ENCODE measurements at places on chromosomes 1 and 21.

GRCh38 chr1:246602194-246602593 is 35.9 kb downstream of the CNST start:
- no peak for DNase-seq

DNA sequence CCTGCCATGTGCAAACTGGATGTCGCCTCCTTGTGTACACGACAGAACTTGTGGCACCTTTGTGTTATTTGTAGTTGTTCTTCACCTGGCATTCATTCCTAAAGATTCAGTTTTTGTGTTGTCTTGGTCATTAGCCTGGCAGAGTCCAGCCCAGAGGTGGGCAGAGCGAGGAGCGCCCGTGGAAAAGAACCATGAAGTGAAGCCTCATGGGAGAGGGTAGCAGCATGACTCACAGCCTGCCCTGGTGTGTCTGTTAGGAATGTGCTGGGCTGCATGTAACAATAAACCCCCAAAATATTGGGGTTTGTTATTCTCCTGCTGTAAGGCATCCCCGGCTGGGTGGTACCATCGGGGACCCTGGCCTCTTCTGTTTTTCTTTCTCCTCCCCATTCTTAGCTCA is 124.9 kb upstream of the TMEM51 start:
- DNase-seq: no peak

DNA sequence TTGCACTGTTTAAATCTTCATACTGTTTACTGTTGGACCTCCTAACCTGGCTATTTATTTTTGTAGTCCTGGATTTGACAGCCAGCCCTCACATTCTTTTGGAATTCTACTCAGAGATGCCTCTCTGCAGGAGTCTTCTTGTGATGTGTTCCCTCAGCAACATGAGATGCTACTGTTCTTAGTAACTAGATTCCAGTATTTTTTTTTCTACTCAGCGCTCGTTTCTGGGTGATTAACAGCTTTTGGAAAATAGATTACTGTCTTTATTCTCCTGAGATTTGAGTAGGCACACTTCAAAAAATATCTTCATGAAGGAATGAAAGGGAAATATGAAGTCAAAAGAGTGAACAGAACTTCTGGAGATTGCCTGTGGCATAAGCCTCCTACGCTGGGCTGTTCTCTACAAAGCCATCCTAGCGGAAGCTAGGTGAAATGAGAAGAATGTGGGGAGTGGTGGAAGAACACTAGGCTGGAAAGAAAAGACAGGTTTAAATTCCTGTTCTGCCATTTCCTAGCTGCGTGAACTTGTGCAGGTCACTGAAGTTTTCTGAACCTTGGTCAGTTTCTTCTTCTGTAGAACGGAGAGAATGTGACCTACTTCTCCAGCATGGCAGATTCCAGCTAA is 75.9 kb downstream of the LRRC8C start:
- no peak for DNase-seq

DNA sequence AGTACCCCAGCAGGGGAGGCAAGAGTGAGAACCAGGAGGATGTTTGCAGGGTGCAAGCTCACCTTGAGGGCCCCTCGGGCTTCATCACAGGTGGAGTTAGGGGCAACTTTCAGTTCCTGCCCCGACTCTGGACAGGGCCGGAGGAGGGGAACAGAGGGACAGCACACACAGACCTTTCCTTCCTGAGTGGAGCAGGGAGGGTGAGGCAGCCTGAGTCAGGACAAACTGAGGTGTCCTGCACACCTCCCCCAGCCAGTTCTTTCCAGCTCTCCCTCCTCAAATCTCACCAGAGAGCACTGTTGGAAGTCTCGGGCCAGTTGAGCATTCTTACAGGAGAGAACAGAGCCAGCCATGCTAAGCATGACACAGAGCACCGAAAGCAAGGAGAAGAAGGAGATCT is 1.5 kb downstream of the ENTREP3 start:
- no peak for DNase-seq

GRCh38 chr1:53495633-53496345 is 36.6 kb downstream of the DMRTB1 start:
- no peak for DNase-seq

DNA sequence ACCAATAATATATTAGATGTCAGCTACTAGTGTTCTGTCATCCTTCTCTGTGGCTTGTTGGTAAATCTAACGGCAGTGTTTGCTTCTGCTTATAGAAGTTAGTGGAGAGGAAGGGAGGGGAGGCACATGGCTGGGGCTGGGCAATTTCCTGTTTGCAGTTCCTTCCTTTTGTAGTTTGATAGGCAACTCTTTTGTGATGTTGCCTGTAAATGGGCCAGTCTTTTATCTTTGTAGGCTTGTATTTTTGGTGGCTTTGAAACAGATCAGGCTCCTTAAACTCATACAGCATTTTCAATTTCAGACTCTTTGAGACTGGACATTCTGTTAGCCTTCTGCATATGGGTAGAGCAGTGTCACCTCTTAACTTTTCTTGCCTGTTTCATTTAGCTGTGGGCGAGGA is 48.1 kb downstream of the CDC14A start:
- DNase-seq: peak; percentile 13

- no peak for DNase-seq
Observed at GRCh38 chr1:233045588-233045987, 95.2 kb downstream of the NTPCR start.

- DNase-seq: peak; percentile 33
Observed at GRCh38 chr1:100627054-100627716, 89.2 kb downstream of the GPR88 start.

GRCh38 chr1:116286541-116286971 is 86.5 kb upstream of the ATP1A1 start:
- no peak for DNase-seq

DNA sequence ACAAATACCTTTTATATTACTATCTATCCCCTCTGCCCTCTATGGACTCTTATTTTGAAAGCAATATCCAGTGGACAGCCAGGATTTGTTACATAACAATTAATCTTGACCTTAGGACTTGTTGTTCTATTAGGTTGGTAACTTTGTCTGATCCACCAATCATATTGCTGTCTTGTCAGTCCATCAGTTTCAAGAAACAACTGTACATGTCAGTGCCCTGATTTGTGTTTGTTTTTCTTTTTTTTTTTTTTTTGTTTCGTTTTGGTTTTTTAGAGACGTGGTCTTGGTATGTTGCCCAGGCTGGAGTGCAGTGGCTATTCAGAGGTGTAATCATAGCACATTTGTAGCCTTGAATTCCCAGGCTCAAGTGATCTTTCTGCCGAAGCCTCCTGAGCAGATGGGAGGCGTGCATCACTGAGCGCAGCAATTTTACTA is 1.5 kb upstream of the SCP2 start:
- no peak for DNase-seq

GRCh38 chr21:37146320-37147235 is 73.5 kb downstream of the TTC3 start:
- DNase-seq: no peak

DNA sequence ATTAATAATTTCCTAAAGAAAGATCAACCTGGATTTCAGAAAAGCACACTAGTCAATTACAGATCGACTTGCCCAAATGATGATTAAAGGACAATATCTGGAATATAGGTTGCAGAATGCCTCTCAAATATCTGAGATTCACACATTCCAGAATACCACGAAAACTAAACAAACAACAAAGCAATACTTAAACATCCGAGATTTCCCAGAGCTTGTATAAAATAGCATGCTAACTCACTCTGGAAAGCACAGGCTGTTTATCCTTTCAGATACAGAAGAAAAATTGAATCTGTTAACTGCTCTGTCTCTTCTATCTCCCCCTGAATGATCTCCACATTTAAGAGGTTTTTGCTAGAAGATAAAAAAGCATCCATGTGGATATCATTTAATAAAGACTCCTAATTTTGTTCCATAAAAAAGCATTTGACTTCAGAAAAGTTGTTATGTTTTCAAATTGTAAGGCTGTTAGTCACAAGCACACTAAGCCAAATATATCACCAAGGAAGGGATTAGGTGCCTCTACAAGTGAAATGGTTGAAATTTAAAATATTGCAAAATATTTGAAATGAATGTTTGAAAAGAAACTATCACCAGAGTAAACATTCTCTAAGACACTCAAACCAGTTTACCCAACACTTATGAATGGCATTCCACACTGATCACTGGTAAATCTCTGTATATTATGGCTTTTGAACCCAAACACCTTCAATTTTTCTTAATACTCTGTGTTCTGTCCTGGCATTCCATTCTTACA is 865.1 kb upstream of the ADAMTS5 start:
- no peak for DNase-seq

GRCh38 chr1:164188497-164188896 is 370.5 kb upstream of the PBX1 start:
- no peak for DNase-seq

- DNase-seq: no peak
Observed at GRCh38 chr1:92307980-92308379, 9.1 kb downstream of the RPAP2 start.

GRCh38 chr1:27574871-27575831 is 28.8 kb downstream of the AHDC1 start:
- no peak for DNase-seq

DNA sequence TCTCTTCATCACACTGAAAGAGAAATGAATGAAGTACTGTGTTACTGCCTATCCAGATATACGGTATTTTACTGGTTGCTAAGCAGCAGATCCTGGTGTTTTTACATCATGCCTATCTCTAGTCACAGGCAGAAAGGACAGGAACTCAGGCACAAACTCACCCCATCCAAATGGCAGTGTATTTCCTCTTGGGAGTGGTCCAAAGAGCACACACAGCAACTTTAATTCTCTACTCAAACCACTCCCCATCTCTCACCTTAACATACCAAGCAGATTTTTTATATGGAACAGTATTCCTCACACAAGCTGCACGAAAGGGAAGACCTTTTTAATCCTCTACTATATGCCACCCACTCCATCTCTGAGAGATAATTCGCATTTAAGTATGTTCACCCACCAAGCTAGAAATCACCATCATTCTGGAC is 27.3 kb downstream of the EIF4G3 start:
- DNase-seq: no peak

GRCh38 chr1:171381866-171382210 is 67.9 kb downstream of the FMO4 start:
- DNase-seq: no peak

- no peak for DNase-seq
Observed at GRCh38 chr21:18477043-18477442, 73.5 kb upstream of the TMPRSS15 start.

DNA sequence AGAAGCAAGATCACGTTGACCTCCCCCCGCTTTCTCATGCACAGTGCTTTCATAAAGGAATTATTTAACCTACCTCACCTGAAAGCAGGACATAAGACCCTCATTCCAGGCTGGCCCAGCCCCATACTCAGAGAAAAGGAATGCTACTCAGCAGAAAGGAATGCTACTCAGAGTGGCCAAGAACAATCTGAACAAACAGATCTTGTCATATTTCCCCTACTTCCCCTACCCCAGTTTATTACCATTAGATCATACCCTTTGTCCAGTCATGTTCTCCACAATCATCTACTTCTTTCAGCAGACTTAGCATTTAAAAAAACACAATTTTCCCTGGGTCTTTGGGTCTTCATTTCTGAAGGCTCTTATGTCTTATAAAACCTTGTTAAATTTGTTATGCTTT is 89.8 kb downstream of the SLC16A1 start:
- DNase-seq: no peak

DNA sequence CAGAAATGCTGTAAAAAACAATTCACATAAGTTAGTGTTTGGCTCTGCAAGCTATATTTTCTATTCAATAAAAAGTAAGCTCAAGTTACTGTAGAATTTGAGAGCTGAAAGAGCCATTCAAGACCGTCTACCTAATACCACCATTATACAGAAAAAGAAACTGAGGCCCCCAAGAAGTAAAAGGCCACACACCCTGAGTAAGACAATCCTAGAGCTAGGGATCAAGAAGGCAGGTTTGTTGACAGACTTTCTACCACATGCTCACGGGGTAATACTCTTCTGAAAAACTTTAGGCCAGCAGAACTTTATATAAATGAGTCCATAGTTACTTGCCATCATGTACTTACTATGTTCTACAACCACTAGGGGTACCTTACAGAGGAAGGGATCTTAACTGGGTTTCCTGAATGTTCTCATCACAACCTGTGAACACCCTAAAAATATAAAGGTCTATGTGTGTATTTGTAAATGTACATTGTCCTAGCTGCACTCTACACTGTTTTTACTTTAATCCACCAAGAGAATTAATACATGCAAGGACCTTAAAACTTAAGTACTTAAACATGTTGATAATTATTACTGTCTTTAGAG is 2.7 kb downstream of the PSMG1 start:
- no peak for DNase-seq

DNA sequence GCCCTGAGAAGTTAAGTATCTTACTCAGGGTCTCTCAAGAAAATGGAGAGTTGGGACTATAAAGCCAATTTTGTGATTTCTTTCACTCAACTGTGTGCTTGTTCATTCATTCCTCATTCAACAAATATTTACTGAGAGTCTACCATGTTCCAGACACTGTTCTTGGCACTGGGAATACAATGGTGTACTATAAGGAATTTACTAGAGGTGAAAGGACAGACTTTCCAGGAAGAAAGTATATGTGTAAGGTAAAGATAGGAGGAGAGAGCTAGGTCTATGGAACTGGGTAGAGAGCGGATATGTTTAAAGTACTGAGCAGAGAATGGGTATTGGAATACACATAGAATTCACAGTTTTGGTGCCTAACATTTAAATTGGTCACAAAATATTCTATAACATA is 42.3 kb downstream of the ZNHIT6 start:
- DNase-seq: no peak

- no peak for DNase-seq
Observed at GRCh38 chr1:24032981-24033380, 52.9 kb upstream of the SRSF10 start.

- no peak for DNase-seq
Observed at GRCh38 chr1:85330214-85330631, 53.8 kb upstream of the BCL10 start.

DNA sequence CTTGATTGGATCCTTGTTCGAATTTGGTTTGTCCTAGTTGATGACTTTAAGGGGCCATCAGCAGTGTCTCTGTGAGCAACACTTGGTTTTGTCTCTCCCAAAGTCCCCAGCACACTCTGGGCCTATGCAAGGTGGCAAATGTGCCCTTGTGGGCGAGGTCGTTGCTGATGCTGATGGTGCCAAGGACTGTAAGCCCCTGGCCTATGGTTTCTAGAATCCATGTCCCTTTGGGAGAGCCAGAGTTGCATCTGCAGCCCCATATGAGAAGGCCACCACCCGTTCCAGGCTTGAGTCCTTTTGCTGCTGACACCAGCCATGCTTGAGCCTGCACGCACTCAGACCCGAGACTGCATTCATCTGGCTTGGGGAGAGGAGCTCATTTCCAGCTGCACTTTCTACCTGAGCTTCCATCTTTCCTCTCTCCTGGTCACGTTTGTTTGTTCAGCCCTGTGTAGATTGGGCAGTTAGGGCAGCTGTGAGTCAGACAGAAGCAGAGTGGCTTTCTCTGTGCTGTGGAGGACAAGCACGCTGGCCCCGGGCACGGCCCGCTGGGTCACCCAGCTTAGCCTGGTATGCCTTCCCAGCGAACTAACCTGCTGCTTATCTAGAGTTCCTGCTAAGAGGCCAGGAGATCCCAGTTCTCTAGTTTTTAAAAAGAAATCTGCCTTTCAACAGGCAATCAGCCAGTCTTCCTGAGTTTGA is 52.1 kb upstream of the CSF3R start:
- DNase-seq: no peak

Measured in HL-60 (cell line).